ENCODE measurements at places on chromosomes 16 and 17. TPM values are rescaled to one million over a fixed set of nuclear protein-coding genes. Genes with fewer than 3 reads are reported as not detected.

RAB26 gene
- 4.9 TPM for polyA plus RNA-seq

CYBC1 gene
- polyA plus RNA-seq = 66.6 TPM

LLGL2 gene
- 4.2 TPM for polyA plus RNA-seq

USH1G gene
- not detected for polyA plus RNA-seq

ARHGDIG gene
- 176 TPM for polyA plus RNA-seq

CRISPLD2 gene
- not detected for polyA plus RNA-seq

SLC52A1 gene
- not detected for polyA plus RNA-seq

GP1BA gene
- not detected for polyA plus RNA-seq

SLFN13 gene
- polyA plus RNA-seq = not detected

WFDC1 gene
- not detected for polyA plus RNA-seq

FBXO39 gene
- polyA plus RNA-seq = not detected

CCL1 gene
- polyA plus RNA-seq = not detected

FAM83G gene
- polyA plus RNA-seq = 0.12 TPM

KRTAP2-3 gene
- polyA plus RNA-seq = not detected

TRPV3 gene
- polyA plus RNA-seq = 0.19 TPM

NHLRC4 gene
- polyA plus RNA-seq = not detected

SPNS2 gene
- 57.5 TPM for polyA plus RNA-seq

IGF2BP1 gene
- 13.0 TPM for polyA plus RNA-seq

TNRC6C gene
- 15.4 TPM for polyA plus RNA-seq

Data from neural cell (in vitro differentiated cells).